Chondrocyte (in vitro differentiated cells): ENCODE measurements at places on chromosomes 7 and 10.

DNA sequence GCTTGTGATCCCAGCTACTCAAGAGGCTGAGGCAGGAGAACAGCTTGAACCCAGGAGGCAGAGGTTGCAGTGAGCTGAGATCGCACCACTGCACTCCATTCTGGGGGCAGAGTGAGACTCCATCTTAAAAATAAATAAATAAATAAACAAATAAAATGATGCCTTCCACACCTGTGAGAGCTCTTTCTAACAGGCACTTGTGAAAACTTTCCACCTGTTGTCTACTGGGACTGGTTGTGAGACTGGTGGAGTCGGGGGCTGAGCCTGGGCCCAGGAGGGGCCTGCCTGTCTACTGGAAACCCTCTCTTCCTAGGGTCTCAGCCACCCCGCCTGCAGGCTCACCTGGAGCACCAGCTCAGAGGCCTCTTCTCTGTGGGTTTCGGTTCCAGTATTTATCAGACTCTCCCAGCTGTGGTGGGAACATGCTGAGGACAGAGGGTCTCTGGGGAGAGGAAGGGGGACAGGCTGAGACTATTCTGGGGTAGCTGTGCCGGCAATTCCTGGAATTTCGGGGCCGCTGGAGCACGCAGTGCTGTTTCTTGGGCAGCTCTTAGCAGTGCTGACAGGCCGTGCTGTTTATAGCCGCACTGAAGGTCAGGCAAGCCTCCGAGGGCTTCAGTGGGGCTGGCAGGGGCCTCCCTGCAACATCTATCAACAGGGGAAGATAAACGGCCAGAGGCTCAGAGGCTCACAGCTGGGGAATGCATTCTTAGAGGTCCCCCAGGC, 3.8 kb downstream of the LDB3 start:
- DNase-seq = no peak

- DNase-seq = no peak
Measured at GRCh38 chr7:130144312-130145171, 60.7 kb downstream of the TMEM209 start.

DNA sequence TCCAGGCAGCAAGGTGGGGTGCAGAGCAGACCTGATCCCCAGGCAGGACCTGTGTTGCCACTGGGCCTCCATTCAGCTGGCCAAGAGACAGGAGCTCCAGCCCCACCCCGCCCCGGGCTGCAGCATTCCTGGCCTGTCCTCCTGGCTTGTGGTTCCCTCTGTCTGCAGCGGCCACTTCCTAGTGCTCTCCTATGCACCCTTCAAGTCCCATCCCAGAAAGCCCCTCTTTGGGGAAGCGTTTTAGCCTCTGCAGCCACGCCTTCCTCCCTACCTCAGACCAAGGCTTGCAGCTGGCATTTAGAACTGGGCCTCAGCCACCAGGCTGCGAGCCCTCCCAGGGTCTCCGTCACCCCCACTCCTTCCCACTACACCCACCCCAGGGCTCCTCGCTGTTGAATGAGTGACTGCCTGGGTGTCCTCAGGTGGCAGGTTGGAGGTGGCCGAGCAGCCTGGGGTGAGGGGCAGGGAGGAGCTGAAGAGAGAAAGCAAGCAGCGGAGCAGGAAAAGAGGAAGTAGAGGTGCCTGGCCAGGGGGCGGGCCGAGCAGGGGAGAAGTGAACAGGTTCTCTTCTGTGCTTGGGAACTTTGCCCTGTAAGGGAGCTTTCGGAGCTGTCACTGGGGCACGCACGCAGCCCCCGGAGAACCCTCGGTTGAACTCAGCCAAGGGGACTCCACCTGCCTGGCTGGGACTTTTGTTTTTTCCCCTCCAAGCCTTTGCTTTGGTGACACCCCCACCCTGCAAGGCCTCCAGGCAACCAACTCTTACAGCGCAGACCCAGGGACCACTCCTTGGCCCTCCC, 109.1 kb upstream of the TNRC18 start:
- no peak for DNase-seq

- no peak for DNase-seq
Measured at GRCh38 chr10:90274721-90275468, 573.5 kb downstream of the KIF20B start.

- no peak for DNase-seq
Measured at GRCh38 chr7:76997381-76998284, 34.5 kb downstream of the SPDYE17 start.

DNA sequence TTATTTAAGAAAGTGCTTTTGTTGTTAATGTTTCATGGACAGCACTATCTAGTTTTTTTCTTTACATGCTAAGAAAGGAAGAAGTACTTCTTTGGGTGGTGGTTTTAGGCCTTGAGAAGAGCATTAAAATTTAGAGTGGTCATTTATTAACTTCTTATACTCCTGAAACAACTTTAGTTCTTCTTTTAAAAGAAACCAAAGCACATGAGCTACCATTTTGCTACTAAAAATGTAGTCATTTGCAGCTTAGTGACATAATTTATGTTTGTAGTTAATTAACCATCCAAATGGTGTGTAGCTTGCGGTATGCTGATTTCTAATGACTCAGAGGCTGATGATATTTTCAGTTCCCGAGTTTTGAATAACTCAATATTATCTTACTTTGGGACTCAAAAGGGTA, 207.5 kb downstream of the BBS9 start:
- DNase-seq = no peak

- DNase-seq = no peak
Measured at GRCh38 chr7:135789956-135790355, 41.3 kb upstream of the FAM180A start.

DNA sequence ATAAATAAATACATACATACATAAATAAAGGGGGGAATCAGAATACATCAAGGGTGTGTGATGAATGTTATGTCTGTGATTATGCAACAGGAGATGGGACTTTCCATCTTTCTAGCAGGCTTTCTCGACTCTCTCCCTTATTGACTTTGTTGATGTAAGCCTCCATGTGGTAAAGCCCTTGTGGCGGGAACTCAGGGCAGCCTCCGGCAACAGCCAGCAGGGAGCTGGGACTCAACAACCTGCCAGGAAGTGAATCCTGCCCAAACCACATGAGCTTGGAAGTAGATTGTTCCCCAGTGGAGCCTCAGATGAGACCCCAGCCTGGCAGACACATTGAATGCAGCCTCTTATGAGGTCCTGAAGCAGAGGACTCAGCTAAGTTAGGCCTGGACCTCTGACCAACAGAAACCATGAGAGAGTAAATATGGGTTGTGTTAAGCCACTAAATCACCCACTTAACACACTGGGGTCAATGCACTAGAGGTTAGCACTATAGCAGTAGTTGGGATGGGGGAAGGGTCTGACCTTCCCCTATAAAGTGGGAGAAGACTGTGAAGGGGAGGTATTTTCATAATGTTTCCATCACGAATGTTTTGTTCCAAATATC, 104.0 kb downstream of the JCAD start:
- DNase-seq = no peak

DNA sequence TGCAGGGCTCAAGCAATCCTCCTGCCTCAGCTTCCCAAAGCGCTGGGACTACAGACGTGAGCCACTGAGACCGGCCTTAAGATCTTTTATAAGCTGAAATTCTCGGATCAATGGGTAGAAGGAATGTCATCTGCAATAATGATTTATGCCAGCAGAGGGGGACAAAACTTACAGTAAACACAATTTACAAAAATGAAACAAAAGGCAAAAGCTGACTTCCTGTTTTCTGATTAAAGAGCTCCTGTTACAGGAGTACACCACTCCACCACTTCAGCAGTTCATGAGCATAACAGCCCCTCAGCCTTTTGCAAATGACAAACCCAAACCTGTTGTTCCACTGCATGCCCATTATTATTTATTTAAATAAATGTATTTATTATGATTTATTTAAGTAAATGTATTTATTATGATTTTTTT, 88.5 kb upstream of the ATP6V0A4 start:
- DNase-seq = no peak

GRCh38 chr7:106604303-106604924, 56.5 kb downstream of the CCDC71L start:
- no peak for DNase-seq

DNA sequence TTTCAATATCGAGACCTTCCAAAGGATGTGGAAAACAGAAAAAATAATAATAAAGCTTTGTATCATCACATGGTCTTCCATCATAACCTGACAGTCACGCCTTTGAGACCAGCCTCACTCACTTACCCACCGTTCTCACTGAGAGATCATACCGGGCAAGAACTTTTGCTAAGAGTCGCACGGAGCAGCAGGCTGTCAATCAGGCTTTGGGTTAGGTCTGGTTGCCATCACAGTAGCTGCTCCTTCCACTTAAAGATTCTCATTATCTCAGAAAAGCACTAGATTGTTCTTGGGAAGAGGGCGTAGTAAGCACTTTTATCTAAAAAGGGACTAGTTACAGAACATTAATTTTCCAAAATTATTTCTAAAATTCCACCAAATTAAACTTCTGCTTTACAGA, 2.0 kb downstream of the RELN start:
- no peak for DNase-seq

GRCh38 chr10:21257191-21257590, 268.3 kb downstream of the SKIDA1 start:
- no peak for DNase-seq

DNA sequence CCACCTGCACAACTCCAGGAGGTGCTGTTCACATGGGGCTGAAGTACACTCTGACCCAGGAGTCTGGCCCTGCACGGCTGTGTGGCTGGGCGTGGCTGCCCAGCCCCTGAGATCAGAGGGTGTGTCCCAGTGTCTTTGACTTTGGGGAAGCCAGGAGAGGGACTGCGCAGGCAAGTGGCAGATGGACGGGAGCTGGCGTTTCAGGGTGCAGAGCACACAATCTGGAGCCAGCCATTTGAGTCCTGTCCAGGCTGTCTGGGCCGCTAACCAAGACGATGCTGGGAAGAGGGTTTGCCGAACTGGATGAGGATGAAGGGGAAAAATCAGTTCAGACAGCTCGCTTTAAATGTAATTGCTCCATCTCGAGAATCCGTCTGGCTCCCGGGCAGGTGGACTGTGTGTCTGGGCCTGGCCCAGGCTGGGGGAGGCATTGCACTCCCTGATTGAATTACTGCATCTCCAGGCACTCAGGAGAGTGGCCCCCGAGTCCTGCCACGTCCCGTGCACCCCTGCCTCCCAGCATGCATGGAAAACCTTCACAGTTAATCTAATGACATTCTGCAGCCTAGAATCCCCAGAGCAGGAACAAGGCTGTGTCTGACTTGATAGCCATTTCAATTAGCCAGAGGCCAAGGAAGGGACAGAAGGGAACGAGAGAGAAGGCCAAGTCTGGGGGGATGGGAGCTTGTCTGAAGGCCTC, 120.8 kb upstream of the NANOS1 start:
- no peak for DNase-seq

- peak; percentile 93 for DNase-seq
Measured at GRCh38 chr7:116210345-116211005, at the start of gene TES. Gene TES (plus strand): TSS chr7:116210539. CDS start chr7:116210708, 169 bp downstream.

GRCh38 chr7:118762451-118762850, 537.9 kb downstream of the ANKRD7 start:
- DNase-seq = no peak

DNA sequence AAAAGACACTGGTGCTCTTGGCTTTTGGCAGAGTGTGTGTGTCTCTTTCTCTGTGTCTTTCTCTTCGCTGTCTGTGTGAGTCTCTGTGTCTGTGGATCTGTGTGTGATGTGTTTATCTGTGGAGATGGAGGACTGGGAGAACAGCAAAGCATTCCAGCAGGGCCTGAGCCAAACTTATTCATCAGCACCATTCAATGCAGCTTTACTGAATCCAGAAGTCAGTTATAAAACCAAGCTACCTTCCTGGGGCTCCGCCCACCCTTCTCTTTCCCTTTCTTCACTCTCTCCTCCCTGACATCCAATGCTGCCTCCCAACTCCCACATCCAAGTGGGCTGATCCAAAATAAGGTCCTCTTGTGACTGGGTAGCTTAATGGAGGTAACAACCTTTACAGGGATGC, 3.9 kb downstream of the SGMS1 start:
- no peak for DNase-seq

DNA sequence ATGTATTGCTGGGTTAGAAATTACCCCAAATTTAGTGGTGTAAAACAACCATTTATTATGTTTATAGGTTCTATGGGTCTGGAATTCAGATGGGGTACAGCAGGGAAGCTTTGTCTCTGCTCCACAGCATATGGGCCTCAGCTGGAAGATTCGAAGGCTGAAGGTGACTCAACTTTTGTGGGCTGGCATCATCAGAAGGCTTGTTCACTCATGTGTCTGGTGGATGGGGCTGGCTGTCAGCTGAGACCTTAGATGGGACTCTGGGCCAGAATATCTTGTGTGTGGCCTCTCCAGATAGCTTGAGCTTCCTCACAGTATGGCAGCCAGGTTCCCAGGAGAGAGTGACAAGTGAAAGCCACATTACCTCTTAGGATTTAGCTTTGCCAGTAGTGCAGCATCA, 45.9 kb downstream of the ZNF503 start:
- no peak for DNase-seq

DNA sequence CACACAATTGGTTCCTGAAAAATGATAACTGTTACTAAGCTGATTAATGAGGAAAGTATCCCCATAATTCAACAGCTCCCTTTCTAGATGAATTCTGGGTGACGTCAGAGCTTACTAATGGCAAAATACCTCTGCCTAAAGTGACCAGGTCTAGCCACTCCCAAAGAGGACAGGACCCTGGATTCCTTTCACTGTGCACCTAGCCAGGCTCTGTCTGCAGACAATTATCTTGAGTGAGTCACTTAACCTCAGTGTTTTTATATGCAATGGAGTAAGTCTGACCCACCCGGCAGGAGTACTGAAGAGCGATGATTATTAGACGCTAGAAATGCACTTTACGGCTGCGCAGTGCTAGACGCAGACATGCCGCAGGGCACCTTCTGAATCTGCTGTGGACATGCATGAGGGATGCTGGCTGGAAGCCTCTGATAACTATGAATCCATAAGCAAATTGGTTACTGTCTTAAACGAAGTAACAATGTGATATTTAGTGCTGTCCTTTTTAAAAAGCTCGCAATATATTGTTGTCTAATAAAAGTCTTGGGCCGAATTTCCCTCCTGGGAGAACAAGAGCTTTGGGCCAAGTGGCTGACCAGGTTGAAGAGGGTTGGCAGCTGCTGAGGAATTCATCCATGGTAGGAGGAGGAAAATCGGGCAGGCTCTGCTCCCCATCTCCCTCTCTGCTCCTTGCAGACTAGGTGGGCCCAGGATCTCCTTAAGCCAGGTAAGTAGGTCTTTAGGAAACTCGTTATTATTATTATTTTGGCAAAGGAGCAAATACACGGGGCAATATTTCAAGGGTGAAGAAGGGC, 4.6 kb upstream of the INPP5A start:
- DNase-seq = peak; percentile 40

GRCh38 chr10:32210306-32211045, 136.5 kb downstream of the EPC1 start:
- DNase-seq = no peak

GRCh38 chr7:114956702-114957101, 34.8 kb downstream of the MDFIC start:
- no peak for DNase-seq
